ENCODE measurements at places on chromosomes 7 and 10. TPM values are rescaled to one million over a fixed set of nuclear protein-coding genes. Genes with fewer than 3 reads are reported as not detected.
A peak's percentile ranks its signal among the peaks of the same experiment; 100 is the strongest.

MRLN gene
- not detected for total RNA-seq

PCLO gene
- 7.2 TPM for total RNA-seq

DNA sequence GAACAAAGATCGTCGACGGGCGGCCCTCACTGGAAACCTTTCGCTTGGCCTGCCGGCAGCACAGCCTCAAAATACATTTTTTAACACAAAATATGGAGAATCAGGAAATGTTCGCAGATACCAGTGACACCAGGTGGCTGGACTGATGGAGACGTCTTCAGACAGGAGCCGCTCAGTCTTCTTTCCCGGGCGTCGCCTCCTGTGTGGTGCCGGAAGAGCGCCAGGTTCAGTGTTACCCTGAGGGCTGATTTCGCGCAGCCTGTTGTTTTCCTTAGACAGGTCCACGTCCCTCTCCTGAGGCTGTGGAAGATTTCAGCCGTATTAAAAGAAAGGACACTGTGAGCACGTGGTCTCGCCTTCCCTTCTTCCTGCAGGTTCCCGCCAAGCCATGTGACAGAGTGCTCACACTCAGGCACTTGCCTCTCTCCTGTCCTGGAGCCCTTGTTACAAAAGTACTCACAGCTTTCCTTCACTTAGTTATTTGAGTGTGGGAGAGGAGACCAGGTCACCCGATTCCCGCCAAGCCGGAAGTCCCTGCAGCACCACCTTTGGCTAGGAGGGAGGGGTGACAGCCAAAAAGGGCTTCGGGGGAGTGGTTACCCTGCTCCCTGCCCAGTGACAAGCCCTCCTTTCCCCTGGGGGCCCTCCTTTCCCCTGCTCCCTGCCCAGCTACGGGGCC lies 21.7 kb upstream of the PWWP2B start:
- peak; percentile 12 for DNase-seq

GRCh38 chr7:27254625-27255024 lies 12.0 kb downstream of the EVX1 start:
- no peak for DNase-seq

DNA sequence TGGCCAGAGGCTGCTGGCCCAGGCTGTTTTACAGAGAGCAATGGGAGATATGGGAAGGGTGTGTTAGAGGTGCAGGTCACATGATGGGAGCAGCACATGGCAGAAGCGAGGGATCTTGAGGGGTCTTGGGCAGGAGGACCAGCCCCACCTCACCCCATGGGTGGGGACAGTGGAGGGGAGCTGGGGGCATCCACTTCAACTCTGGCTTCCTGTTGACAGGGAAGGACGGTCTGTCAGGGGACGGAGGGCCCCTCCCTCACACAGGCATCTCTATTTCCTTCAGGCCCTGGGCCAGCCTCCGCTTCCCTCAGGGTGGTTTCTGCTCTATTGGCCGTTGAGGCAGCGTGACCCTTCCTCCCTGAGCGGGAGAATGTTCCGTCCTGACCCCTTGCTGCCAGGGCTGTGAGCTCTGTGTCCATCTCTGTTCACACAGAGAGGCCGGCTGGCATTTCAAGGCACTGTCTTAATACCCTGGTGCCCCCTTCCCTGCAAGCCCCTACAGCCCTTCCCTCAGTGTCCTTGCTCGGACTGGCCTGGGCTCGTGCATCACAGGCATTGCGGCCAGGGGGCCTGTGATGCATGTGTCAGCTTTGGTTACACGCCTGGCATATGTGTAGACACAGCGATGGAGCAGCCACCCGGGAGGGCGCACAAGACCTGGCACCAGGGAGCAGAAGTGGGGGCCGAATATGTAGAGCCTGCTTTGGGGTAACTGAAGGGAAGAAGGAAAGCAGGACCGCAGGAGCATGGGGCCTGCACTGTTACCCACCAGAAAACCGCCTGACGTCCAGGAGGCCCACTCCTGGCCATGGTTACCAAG lies 31.8 kb downstream of the RAMP3 start:
- no peak for DNase-seq

Measured in left colon (tissue), 2 donors.